ENCODE measurements at places on chromosomes 11 and 22. TPM values are rescaled to one million over a fixed set of nuclear protein-coding genes. Genes with fewer than 3 reads are reported as not detected.
A peak's percentile ranks its signal among the peaks of the same experiment; 100 is the strongest.

The ASCL2 gene
- 1.3 TPM for total RNA-seq

The PIWIL4 gene
- total RNA-seq: 2.1 TPM

The TSPAN32 gene
- 185 TPM for total RNA-seq

The LDHAL6A gene
- 0.46 TPM for total RNA-seq

The CCDC87 gene
- 0.10 TPM for total RNA-seq

The LRRC32 gene
- 2.5 TPM for total RNA-seq

GRCh38 chr11:75240311-75241035 is at the start of gene TPBGL:
TSS of gene TPBGL (plus strand) at chr11:75240774. CDS start at chr11:75241050, 276 bp downstream.
- no peak for DNase-seq

DNA sequence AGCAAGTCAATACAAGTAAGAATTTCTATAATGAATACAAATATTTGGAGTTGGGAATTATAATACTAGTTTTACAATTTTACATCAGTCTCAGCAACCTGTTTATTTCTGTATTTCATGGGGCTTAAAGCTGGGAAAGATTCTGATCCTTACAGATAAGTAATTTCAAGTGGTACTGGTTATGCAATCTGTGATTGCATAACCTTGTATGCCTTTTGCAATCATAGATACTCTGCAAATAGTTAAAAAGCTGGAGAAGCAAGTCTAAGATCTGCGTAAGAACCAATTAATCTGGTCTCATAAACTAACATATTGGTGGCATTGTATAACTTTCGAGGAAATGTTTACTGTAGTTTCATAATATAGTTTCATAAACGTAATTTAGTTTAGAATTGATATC is 198.3 kb upstream of the PGR start:
- DNase-seq: no peak

DNA sequence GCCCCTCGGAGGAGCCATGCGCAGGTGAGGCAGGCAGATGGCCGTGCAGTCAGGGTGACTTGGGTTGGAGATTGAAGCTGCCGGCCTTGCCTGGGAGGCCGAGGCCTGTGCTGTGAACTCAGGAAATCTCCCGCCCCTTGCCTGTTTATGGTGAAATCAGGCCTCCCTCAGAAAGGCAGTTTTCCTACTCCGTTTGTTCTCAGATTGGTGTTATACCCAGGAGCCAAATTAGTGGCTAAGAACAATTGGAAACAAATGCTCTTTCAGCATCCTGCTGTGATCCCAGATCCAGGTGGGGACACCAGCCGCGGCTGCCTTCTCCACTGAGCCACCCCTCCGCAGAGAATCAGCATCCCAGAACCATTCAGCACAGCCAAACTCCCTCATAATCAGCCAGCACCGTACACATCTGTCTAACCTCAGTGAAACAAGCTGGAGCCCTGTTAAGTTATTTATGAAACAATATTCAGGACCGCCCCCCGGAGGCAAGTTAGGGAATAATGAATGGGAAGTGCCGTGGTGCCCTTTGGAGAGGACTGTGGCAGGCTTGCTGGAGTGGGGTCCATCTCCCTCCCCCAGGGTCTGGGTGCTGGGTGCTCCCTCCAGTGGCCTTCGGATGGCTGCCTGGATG is 60.0 kb downstream of the PKNOX2 start:
- DNase-seq: no peak

GRCh38 chr22:21051831-21052400 is 6.2 kb downstream of the LRRC74B start:
- DNase-seq: no peak

- no peak for DNase-seq
Observed at GRCh38 chr22:27531782-27532530, 269.6 kb downstream of the MN1 start.

GRCh38 chr11:29190313-29190712 is 826.5 kb downstream of the KCNA4 start:
- DNase-seq: no peak

DNA sequence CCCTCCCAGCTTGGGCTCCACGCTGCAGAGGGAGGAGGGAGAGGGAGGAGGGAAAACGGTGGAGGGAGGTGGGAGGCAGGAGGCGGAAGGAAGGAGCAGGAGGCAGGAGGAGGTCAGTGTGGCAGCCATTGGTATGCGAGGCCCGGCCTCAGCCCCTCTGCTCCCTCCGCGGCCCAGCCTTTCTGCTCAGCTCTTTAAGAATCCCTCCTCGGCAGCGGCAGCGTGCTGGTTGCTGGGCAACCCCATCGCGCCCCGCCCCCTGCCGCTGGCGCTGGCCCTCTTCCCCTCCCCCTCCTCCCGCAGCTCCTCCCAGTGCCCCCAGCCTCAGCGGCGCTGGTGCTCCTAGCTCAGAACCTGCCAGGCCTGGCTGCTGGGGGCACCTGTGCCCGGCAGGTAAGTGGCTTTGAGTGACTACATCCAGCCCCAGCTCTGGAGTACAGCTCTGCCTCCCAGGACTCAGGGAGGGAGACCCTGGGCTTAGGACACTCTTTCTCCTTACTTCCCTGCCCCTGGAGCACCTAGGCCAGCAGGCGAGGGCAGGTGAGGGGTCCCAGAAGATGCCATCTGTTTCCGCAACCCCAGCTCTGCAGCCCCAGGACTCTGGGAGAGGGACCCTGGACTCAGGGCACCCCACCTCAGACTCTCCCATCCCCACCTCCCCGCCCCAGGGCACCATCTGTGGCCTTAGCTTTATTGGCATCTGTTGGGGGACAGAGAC is 7.2 kb upstream of the FLRT1 start:
- no peak for DNase-seq

DNA sequence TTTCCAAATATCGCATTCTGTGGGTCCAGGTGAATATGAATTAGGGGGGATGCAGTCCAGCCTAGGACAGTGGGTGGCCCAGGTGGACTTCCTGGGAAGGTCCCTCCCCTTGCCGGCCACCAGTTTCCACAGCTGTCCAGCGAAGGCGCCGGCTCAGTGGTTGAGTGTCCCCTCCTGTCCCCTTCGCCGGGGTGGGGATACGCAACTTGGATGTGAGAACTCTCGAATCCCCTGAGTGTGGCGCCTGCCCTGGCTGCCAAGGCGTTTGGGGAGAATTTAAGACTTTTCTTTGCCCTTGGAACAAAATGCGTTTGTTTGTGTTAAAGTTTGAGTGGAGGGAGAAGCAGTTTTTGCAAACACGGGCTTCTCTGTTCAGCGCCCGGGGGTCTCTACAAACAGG is 123.7 kb downstream of the KCNQ1OT1 start:
- no peak for DNase-seq

- DNase-seq: no peak
Observed at GRCh38 chr11:116396331-116396730, 376.5 kb downstream of the BUD13 start.

GRCh38 chr22:19081351-19081750 is 40.9 kb downstream of the DGCR2 start:
- no peak for DNase-seq

DNA sequence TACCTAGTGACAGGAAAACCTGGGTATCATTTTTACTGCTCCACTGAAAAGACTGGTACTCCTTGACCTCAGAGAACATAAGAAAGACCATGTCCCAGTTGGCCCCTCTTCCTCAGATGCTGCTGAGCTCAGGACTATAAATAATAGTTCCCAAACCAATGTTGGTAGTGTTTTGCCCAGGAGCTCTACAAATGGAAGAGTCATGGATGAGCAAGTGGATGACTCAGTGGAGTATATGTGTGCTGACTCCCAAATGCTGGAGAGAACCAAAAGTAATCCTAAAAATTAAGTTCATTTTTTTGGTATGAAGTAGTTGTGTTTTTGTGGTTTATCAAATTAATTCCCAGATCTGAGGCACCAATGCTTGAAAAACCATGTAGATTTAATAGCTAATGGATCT is 482.0 kb downstream of the KCNA4 start:
- DNase-seq: no peak

GRCh38 chr11:113906038-113906437 is 1.4 kb downstream of the HTR3B start:
- DNase-seq: no peak

DNA sequence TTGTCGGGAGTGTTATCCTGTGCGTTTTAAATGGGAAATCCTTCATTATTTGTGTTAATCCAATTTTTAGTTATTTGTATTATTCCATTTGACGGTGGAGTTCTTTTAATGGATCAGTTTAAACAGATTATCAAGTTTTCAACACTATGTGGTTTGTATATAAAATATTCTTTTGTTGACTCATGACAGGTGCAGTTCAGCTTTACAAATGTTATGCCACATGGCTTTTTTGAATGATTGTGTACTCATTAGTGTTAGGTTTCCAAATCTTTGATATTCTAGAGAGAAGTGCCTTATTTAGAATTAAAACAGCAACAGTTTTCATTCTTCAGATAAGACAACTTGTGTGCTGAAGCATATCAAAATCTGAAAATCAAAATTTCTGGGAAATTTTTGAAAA is 2.4 kb downstream of the JAM3 start:
- DNase-seq: no peak

- peak; percentile 86 for DNase-seq
Observed at GRCh38 chr11:88337181-88337986, at the start of gene CTSC. TSS of gene CTSC (minus strand) at chr11:88337736. CDS start at chr11:88337672, 64 bp downstream.

- DNase-seq: no peak
Observed at GRCh38 chr11:57376095-57377090, 4.6 kb downstream of the PRG3 start.

- no peak for DNase-seq
Observed at GRCh38 chr11:66637557-66638176, 836 bp upstream of the RBM4 start.

DNA sequence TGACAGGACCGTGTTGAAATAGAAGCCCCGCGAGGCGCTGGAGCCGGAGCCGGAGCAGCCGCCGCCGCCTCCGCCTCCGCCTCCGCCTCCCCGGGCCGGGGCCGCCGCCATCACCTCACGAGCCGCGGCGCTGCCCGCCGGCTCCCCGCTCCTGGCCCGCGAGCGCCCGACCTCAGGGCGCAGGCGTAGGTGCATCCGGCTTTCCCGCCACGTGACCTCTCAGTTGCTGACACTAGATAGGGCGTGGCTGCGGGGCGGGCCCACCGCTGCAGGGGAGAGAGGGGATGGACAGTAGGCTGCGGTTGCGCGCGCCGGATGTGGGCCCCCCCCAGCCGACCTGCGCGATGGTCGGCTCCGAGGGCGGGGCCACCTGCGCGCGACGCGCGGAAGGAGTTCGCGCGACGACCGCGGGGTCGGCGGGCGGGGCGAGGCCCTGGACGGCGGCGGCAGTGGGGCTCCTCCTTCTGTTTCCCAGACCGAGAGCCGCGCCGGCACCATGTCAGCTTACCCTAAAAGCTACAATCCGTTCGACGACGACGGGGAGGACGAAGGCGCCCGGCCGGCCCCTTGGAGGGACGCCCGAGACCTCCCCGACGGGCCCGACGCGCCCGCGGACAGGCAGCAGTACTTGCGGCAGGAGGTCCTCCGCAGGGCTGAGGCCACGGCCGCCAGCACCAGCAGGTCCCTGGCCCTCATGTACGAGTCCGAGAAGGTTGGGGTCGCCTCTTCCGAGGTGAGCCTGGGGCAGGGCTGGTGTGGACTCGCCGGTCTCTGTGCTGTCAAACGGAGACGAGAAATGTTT is at the start of the genes PI4KA and SNAP29:
Gene PI4KA (minus strand): TSS at position 197 of the 802 bp plus-strand sequence. CDS start 86 bp downstream, at position 111.
Gene SNAP29 (plus strand): TSS at position 393 of the 802 bp plus-strand sequence. CDS start 104 bp downstream, at position 497.
- peak; percentile 96 for DNase-seq

DNA sequence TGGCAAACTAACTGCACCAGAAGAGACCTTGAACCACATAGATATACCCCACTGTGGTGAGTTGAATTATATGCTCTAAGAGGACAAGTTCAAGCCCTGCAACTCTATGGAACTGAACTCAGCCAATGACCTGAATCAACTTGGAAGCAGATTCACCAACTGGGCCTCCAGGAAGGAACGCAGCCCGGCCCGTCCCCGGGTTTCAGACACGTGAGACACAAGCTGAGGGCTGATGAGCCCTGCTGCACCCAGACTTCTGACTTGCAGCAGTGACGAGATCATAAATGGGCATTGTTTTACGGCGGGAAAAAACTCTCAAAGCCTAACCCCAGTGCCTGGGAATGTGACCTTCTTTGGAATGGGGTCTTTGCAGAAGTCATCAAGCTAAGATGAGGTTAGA is 28.5 kb upstream of the GAL start:
- no peak for DNase-seq

GRCh38 chr11:112655371-112655770 is 305.8 kb upstream of the NCAM1 start:
- DNase-seq: no peak

DNA sequence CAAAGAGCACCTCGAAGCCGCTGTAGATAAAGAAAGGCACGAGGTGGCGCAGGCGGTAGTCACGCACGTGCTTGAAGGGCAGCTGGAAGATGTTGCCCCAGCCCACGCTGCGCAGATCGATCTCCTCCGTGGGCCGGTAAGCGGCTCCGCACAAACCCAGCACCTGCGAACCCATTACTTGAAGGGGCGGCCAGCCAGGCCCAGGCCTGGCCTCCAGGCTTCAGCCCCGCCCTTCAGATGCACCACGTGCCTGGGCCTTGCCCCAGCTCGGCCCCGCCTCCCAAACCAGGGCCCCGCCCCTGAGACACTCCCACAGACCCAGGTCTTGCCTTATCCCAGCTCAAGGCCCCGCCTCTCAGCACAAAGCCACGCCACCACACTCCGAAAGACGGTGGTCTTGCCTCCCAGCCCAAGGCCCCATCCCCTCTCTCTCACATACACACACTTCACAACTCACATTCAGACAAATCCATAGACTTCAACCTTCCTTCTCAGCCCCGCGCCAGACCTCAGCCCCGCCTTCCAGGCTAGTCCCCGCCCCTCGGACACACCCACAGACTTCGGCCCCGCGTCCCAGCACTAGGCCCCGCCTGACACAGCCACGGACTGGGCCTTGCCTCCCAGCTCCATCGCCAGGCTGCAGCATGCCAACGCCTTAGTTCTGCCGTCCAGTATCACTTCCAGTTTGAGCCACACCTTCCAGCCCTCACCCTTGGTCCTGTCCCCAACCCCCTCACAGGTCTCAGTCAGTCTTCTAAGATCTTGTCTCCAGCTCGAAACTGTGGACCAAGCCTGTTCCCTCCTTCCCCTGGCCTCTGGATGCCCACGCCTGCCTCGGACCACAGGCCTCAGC is 7.0 kb downstream of the UNC93B1 start:
- DNase-seq: no peak

DNA sequence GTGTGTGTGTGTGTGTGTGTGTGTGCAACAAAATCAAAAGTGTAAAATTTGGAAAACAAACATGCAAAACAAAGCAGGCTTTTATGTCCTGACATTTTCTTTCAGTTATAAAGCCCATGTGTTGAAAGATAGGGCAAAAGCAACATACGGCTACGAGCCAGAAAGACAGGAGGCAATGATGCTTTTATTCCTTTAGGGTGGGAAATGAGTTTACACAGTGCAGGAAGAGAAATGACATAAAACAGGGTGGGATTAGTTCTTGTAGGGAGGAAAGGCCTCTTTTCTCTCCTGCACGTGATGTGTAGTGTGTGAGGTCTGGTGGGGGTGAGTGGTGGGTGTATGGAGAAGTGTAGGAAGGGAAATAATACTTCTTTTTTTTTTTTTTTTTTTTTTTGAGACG is 29.4 kb downstream of the IL18 start:
- DNase-seq: no peak

GRCh38 chr11:65915821-65916251 is 3.0 kb downstream of the C11orf68 start:
- DNase-seq: no peak

GRCh38 chr11:80627364-80627763 is 1186.5 kb upstream of the TENM4 start:
- no peak for DNase-seq
